ENCODE measurements at places on chromosomes 12 and 14.

DNA sequence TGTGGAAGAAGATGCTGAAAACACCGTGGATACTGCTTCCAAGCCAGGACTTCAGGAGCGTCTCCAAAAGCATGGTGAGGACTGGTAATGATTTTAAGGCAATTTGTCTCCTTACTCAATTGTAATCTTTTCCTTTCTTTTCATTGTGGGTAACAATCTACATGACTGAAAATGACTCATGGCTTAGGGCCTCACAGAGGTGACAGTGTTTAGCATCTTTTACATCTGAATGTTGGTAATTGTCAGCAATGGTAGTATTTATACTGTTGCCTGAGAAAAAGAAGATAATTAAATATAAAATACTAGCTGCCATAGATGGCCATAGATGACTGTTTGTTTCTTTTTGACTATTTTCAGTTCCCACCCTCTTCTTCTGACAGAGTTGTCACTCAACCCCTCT lies 31.6 kb downstream of the TULP3 start:
- no peak overlapping the region for H3K27ac ChIP-seq
- no peaks in the 10 kb centered on the region for H3K27me3 ChIP-seq
- peaks cover 10% of the 10 kb centered on the region for H3K36me3 ChIP-seq
- no peaks in the 10 kb centered on the region for H3K4me1 ChIP-seq
- no peak for DNase-seq

GRCh38 chr14:51704545-51704944 lies 52.8 kb downstream of the FRMD6 start:
- no peaks in the 10 kb centered on the region for H3K36me3 ChIP-seq
- H3K4me3 ChIP-seq = no peak overlapping the region
- H3K27me3 ChIP-seq = no peaks in the 10 kb centered on the region
- H3K4me1 ChIP-seq = no peaks in the 10 kb centered on the region
- H3K27ac ChIP-seq = no peak overlapping the region

DNA sequence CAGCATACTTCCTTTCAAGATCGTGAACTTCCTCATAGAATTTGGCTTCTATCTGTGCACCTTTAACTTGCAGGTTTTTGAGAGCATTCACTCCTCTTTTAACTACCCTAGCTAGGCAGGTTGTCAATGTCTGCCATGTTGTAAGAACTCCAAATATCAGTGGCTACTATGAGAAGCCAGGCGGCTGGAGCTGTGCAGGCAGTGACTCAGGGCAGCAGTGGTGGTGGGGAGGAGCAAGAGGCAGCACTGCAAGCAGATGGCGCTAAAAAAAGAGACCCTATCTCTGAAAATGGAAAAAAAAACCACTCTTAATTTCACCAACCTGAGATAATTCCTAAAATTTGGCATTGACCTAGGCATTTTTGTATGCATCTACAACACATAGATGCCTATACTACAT lies 28.5 kb downstream of the YARS2 start:
- H3K27ac ChIP-seq = no peak overlapping the region
- no peaks in the 10 kb centered on the region for H3K4me1 ChIP-seq
- H3K27me3 ChIP-seq = no peaks in the 10 kb centered on the region
- H3K36me3 ChIP-seq = peaks cover 9% of the 10 kb centered on the region
- no peak overlapping the region for H3K4me3 ChIP-seq

GRCh38 chr12:119204671-119205285 lies 26.0 kb downstream of the HSPB8 start:
- H3K27ac ChIP-seq = no peak overlapping the region
- H3K27me3 ChIP-seq = no peaks in the 10 kb centered on the region
- DNase-seq = no peak
- H3K4me1 ChIP-seq = no peaks in the 10 kb centered on the region
- H3K4me3 ChIP-seq = no peak overlapping the region
- no peaks in the 10 kb centered on the region for H3K36me3 ChIP-seq

DNA sequence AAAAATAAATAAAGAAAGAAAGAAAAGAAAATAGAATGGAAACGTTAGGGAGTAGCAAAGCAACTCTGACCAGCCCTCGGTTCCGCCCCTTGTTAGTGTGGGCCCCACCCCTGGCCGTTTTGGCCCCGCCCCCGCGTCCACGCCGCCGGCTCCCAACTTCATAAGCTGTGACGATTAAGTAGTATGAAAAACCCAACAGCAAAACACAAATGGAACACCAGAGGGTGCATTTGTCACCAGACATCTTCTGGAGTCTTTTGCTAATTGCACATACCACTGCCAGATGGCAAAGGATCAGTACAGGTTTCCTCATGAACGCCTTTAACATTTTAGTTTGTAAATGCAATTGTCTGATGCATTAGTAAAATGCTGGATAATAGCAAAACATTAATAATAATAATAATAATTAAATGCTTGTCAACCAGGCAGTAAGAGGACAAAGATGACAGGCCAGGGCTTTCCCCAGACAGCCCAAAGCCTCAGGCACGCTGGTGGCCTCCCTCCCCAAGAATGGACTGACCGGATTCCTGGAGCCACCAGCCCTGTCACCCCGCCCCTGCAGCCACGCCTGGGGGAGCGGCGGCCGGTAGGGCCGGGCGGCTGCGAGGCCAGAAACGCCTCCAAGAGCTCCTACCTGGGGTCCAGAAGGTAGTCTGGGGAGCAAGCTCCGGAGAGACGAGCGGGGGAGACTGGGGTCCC lies 23.6 kb downstream of the HSP90AA1 start:
- H3K4me3 ChIP-seq = no peak overlapping the region
- H3K4me1 ChIP-seq = peaks cover 10% of the 10 kb centered on the region
- H3K36me3 ChIP-seq = no peaks in the 10 kb centered on the region
- no peak overlapping the region for H3K27ac ChIP-seq
- peak; percentile 62 for DNase-seq

DNA sequence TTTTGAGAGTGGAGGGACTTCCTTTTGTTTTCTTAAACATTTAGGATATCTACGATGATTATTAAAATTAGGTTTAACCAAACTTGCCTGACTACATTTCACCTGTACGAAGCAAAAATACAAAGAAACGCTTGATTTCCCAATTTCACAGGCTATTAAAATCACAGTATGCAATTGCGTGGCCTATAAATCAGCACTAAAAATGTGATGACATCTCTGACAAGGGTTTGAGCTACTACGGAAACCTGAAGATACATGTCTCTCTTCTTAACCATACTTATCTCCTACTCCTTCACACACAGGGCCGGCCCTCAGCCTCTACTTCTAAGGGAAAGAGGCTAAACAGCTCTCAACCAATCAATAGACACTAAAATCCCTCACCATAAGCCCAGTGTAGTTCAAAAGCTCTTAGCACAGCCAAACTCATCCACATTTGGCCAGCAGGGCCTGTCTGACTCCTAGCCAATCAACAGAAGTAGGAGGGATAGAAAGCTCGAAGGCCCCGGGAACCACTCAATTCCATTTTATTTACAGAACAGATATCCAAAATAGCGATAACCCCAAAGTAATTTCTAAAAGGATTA lies 137.3 kb downstream of the FOXN3 start:
- no peaks in the 10 kb centered on the region for H3K27me3 ChIP-seq
- no peak overlapping the region for H3K27ac ChIP-seq
- no peak for DNase-seq
- peaks cover 25% of the 10 kb centered on the region for H3K4me1 ChIP-seq
- H3K36me3 ChIP-seq = peaks cover 22% of the 10 kb centered on the region

DNA sequence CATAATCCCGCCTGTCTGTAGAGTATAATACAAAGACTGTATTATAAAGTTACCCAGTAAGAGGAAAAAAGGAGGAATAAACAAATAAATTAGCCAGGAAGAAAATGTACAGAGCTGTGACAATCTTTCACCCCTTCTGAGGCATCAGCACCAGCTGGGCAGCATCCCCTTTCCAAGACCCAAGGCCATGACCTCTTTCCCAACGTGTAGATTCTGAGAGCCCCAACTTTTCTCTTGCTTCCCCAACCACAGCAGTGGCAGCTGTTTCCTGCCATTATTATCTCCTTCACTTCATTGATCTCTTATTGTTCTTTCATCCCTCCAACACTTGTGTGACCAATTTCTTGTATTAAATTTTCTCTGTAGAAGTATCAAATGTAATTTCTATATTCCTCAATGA lies 101.6 kb downstream of the BBS10 start:
- no peak overlapping the region for H3K4me3 ChIP-seq
- no peak overlapping the region for H3K27ac ChIP-seq
- H3K36me3 ChIP-seq = no peaks in the 10 kb centered on the region
- no peaks in the 10 kb centered on the region for H3K27me3 ChIP-seq
- DNase-seq = no peak

DNA sequence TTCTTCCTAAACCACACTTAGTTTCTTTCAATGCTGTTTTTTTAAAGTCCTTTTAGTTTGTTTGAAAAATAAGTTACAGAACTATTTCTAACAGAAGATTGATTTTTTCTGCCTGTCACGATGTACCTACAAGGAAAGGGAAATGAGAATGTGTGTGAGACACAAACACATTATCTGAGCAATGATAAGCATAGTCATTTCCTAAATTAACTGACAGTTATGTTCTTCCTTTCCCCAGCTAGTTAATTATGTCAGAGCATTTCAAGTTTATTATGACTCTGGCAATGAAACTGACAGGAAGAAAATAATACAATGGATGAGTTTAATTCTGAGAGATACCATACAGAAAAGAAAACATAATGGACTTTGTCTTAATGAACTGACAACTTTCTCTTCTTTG lies 21.3 kb upstream of the LDHB start:
- H3K27ac ChIP-seq = peak overlapping the region; percentile 60
- no peaks in the 10 kb centered on the region for H3K36me3 ChIP-seq
- H3K27me3 ChIP-seq = no peaks in the 10 kb centered on the region
- no peak for DNase-seq

DNA sequence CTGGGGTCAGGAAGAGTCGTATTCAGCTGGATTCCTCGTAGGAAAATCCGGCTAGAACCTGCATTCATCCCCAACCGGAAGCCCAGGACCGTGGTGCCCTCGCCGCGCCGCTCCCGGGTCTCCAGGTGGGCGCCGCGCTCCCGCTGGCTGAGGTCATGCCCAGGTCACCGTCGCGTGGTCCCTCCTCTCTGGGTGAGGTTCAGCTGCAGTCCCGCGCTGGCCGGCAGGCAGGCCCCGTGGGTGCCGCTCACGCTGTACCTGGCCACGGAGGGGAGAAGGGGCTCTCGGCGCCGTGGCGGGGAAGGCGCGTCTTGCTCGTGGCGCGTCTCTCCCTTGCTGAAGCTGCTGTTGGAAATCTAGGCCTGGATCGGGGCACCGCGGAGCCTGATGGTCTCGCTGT lies 44.5 kb downstream of the LRTM2 start:
- no peaks in the 10 kb centered on the region for H3K36me3 ChIP-seq
- no peak overlapping the region for H3K27ac ChIP-seq
- H3K4me3 ChIP-seq = no peak overlapping the region

GRCh38 chr12:124661341-124661740 lies 93.9 kb upstream of the NCOR2 start:
- H3K4me3 ChIP-seq = no peak overlapping the region
- H3K27ac ChIP-seq = no peak overlapping the region
- no peak for DNase-seq
- H3K27me3 ChIP-seq = no peaks in the 10 kb centered on the region
- H3K36me3 ChIP-seq = no peaks in the 10 kb centered on the region

GRCh38 chr14:65344011-65344410 lies 68.5 kb upstream of the FUT8 start:
- DNase-seq = no peak
- H3K4me3 ChIP-seq = no peak overlapping the region
- H3K36me3 ChIP-seq = no peaks in the 10 kb centered on the region
- no peaks in the 10 kb centered on the region for H3K27me3 ChIP-seq

DNA sequence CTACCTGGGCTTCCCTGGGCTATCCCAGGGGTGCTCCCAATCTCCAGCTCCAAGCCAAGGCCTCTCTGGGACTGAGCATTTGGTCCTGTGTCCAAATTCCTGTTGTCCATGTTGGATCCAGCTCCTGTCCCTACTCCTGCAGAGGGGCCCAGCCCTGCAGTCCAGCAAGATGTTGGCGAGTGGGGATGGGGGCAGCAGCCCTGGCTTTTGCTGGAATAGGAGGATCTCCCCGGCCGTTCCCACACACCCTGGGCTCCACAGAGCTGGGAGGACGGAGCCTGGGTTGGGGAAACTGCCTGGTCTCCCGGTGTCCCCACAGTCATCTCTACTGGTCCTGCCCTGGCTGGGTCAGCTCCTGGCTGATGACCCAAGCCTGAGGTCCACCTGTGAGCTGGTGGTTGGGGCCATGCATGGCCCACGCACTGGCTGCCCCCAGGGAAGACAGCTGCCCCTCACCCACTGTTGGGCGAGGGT lies 219.6 kb upstream of the C14orf180 start:
- H3K4me1 ChIP-seq = no peaks in the 10 kb centered on the region
- no peak for DNase-seq
- H3K27ac ChIP-seq = no peak overlapping the region
- no peaks in the 10 kb centered on the region for H3K36me3 ChIP-seq

DNA sequence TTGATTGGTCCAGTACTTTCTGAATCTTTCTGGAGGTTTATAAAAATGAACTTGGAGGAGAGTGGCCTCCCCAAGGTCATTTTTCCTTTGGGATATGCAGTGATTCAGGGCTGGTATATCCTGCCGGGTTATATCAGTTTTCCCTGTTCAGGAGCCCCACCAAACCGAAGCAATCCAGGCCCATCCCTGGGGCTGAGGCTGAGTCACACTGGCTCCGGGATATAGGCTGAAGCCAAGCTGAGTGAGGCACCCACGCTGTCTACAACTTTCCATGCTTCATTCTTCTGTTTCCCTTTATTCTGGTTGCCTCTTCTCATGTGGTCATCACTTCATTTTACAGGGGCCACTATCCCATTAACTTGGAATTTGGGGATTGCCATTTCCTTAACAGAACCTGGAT lies 3.4 kb downstream of the SSPN start:
- no peaks in the 10 kb centered on the region for H3K27me3 ChIP-seq
- no peaks in the 10 kb centered on the region for H3K36me3 ChIP-seq

DNA sequence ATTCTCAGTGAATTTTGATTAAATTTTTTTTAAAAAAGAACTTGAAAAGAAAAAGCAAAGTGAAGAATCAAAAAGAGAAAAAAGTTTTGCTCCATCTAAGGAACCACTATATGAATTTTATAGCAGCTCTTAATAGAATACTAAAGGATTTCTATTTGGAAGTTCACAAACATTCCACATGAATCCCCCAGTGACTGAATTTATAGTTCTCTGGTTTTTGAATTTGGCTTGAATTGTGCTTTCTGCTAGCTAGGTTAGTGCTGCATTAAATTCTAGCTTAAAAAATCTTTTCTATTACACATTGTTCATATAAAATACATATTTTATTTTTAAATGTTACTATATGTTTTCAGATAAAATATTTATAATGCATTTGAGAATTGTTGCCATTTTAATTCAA lies 675.4 kb downstream of the RERGL start:
- no peaks in the 10 kb centered on the region for H3K4me1 ChIP-seq
- H3K36me3 ChIP-seq = no peaks in the 10 kb centered on the region
- no peak overlapping the region for H3K27ac ChIP-seq
- H3K4me3 ChIP-seq = no peak overlapping the region

GRCh38 chr12:120321382-120322202 lies 6.0 kb downstream of the PLA2G1B start:
- DNase-seq = no peak
- H3K4me3 ChIP-seq = no peak overlapping the region
- no peak overlapping the region for H3K27ac ChIP-seq
- H3K4me1 ChIP-seq = peaks cover 4% of the 10 kb centered on the region
- no peaks in the 10 kb centered on the region for H3K27me3 ChIP-seq

GRCh38 chr12:111585690-111586089 lies 13.4 kb downstream of the ATXN2 start:
- H3K4me1 ChIP-seq = no peaks in the 10 kb centered on the region
- H3K4me3 ChIP-seq = no peak overlapping the region
- H3K27me3 ChIP-seq = no peaks in the 10 kb centered on the region
- DNase-seq = no peak
- H3K36me3 ChIP-seq = no peaks in the 10 kb centered on the region

Data from naive thymus-derived CD4-positive, alpha-beta T cell (primary cell).